Stimulated activated CD8-positive, alpha-beta memory T cell treated with anti-CD3 and anti-CD28 coated beads, Interleukin-15, amount 100 ng/mL, for 24 hours (primary cell): ENCODE measurements at places on chromosomes 5 and 9.

DNA sequence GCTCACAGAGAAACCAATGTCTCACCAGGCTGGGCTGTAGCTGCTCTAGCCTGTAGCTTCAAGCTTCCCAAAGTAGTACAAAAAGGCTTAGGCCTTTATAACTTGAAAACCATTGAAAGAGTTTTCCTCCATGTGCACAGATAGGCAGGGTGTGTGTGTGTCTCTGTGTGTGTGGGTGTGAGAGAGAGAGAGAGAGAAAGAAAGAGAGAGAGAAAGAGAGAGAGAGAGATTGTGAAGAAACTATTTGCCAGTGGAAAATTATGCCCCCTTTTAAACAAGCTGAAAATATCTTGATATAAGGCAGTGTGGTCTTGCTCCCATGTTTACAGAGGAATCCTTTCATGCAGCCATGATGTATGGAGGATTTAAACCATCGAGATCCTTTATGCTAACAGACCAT, 17.9 kb upstream of the GDNF start:
- no peak for DNase-seq

- no peak for DNase-seq
Observed at GRCh38 chr9:136533775-136534157, 12.1 kb downstream of the NOTCH1 start.

DNA sequence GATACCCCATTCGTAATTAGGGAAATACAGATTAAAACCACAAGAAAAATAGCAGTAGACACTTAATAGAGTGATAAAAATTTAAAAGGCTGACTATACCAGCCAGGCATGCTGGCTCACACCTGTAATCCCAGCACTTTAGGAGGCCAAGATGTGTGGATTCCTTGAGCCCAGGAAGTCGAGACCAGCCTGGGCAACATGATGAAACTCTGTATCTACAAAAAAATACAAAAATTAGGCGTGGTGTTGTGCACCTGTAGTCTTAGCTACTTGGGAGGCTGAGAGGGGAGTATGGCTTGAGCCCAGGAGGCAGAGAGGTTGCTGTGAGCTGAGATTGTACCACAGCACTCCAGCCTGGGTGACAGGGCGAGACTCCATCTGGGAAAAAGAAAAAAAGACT, 72.0 kb downstream of the FCHO2 start:
- no peak for DNase-seq

DNA sequence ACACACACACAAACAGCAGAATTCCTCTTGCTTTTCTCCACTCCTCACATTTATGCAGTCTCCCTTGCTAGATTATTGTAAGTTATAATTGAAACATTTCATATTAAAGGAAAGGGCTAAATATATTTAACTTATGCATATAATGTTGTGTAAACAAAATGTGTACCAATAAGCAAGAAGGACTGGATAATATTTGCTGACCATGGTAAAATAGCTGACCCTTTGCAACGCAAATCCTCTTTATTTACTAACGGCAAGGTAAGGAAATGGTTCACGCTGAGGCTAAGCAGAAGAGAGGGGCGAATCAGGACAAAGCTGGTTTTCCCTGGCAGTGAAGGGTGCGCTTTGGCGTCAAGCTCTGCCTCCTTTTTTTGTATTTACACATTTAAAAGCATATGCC, 154.2 kb upstream of the IRX4 start:
- DNase-seq = no peak

GRCh38 chr5:115894342-115894741, 52.6 kb downstream of the AP3S1 start:
- DNase-seq = no peak

DNA sequence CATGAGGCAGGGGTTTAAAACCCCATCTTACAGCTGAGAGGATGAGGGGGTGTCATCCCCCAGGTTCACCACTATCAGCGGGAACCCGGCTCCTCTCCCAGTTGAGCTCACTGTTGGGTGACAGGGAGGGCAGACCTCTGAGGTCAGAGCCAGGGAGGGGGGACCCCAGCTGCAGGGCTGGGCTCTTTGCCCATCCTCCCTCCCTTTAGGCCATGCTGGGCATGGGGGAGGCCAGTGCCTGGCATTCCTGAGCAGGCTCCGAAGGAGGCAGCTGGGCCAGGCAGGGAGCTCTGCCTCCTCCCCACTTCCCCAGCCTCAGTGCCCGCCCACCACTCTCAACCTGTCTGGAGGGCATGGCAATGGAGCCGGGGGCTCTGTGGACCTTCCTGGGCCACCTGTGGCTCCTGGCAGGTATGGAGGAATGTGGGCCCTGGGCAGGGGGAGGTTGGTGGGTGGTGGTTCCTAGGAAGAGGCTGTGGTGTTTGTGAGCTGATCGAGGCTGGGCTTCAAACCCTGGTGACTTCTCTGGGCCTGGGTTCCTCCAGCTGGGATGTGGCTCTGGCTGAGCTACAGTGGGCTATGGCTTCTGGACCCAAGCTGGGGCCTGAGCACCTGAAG, 12.6 kb downstream of the CRB2 start:
- no peak for DNase-seq

GRCh38 chr9:107046692-107047091, 183.7 kb downstream of the ZNF462 start:
- DNase-seq = no peak
